ENCODE measurements at places on chromosomes 11 and 22. TPM values are rescaled to one million over a fixed set of nuclear protein-coding genes. Genes with fewer than 3 reads are reported as not detected.

The KREMEN1 gene
- 39.1 TPM for total RNA-seq

The DRICH1 gene
- not detected for total RNA-seq

The CSF2RB gene
- total RNA-seq, result 6.0 TPM

The ANKK1 gene
- 0.10 TPM for total RNA-seq

The OR8D4 gene
- total RNA-seq, result 0.37 TPM

The TSPAN4 gene
- 63.5 TPM for total RNA-seq

The SLC22A8 gene
- total RNA-seq, result not detected

The CADM1 gene
- total RNA-seq, result 25.0 TPM

The RAPSN gene
- not detected for total RNA-seq

The CCDC82 gene
- 18.0 TPM for total RNA-seq

The KIRREL3 gene
- 0.44 TPM for total RNA-seq

The DDX25 gene
- 0.21 TPM for total RNA-seq

The CHRM1 gene
- total RNA-seq, result not detected

The C11orf91 gene
- total RNA-seq, result 1.7 TPM

The OR52E1 gene
- total RNA-seq, result not detected

The C22orf31 gene
- total RNA-seq, result not detected

The DCPS gene
- total RNA-seq, result 11.3 TPM

The BCO2 gene
- total RNA-seq, result 92.2 TPM

DNA sequence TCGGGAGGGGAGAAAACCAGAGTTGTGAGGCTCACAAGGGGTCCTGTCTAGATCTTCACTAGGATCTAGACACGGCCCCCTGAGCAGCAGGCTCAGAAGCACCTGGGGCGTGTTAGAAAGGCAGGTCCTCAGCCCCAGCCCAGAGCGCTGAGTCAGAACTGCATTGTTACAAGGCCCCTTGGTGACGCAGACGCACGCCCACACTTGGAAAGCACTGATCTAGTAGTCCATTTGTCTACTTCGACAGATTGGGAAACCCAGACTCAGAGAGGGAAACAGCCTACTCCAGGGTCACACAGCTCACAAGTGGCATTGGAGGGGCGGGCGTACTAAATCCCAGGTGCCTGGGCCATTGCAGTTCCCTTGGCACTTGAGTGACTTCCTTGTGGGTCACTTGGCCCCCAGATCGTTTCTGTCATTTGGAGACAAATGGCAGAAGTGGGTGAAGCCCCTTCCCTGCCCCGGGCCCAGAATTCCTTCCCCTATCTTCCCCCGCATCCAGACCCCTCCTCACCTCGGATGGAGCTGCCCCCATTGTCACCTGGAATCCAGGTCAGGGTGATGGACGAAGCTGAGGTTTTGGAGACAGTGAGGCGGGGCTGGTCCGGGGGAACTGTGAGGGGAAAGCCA, 110.8 kb downstream of the CEP164 start:
- no peak for DNase-seq

DNA sequence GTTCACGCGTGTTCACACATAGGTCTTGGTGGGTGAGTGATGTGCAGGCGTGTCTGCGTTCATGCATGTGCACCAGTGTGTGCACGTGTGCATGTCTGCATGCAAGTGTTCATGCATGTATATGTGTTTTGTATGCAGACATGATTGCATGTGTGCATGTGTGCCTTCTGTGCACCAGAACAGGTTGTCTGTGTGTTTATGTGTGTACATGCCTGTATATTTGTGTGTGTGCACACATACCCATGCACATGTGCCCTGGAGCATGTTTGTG, 4.9 kb downstream of the ZDHHC8 start:
- no peak for DNase-seq

- DNase-seq, result no peak
Observed at GRCh38 chr11:15967966-15968365, 388.4 kb downstream of the SOX6 start.

- no peak for DNase-seq
Observed at GRCh38 chr11:32821517-32821916, 8.2 kb upstream of the PRRG4 start.

DNA sequence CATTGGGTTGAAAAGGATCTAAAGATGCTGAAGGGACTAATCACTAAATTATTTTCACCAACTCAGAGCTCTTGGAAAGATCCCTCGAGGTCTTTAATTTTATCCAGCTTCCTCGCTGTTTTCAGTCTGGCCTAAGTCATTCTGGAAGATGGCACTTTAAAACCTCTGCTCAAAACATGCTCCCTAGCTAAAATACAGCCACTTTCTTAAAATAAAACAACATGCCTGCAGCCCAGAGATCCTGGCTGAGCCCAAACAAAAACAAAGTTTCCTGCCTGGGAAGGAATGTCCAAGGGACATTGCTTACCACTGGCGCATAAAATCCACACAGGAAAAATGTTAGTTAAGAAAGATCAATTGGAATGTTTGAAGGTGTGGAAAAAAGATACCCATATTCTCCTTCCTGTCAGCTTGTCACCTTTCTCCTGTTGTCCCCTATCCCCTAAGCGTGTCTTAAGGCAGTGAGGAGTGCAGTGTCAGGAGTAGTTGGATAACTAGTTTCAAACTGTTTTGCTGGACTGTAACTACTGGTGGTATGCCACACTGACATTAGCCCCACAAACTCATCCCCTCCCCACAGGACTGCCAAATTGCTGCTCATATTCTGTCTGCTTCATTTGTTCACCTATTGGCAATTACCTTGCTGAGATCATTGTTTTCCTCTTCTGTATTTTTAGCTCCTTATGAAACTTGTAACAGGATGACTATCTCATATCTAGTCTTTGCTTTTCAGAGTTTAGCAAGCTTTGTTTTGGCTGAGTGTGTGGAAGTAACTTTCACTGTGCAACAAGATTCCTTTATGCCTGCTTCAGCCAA, 108.3 kb upstream of the SESN3 start:
- DNase-seq, result no peak

- peak; percentile 94 for DNase-seq
Observed at GRCh38 chr11:19679952-19680828, 32.4 kb upstream of the NAV2 start.

- DNase-seq, result no peak
Observed at GRCh38 chr11:76085270-76085669, 121.0 kb downstream of the WNT11 start.

GRCh38 chr11:78860720-78861422, 286.2 kb upstream of the NARS2 start:
- DNase-seq, result no peak

- no peak for DNase-seq
Observed at GRCh38 chr22:23245045-23245798, 64.9 kb downstream of the BCR start.

GRCh38 chr22:18110194-18110953, at the start of gene TUBA8:
Gene TUBA8, plus strand, starts transcription at chr22:18110809. Its CDS starts 57 bp downstream, at chr22:18110866.
- peak; percentile 68 for DNase-seq

DNA sequence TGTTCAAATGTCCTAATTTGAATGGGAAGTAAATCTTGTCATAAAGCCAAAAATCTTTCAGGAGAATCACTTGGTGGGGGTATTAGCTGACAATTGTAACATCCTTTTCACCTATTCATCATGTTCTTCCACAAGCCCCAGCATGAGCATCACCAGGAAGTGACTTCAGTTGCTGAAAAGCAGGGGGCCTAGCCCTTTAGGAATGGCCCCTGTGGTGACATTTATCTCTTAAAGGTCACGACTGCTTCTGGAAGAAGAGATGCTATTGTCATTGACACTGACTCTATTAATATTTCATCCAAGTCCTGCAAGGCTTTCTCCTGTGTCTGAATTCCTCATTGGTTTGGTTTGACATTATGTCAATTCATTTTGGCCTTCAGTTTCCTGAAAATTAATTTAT, 92.6 kb downstream of the OR5AK2 start:
- DNase-seq, result no peak

GRCh38 chr11:86370922-86371594, 3.6 kb upstream of the CCDC81 start:
- no peak for DNase-seq

GRCh38 chr11:112658431-112658878, 302.8 kb upstream of the NCAM1 start:
- peak; percentile 46 for DNase-seq

DNA sequence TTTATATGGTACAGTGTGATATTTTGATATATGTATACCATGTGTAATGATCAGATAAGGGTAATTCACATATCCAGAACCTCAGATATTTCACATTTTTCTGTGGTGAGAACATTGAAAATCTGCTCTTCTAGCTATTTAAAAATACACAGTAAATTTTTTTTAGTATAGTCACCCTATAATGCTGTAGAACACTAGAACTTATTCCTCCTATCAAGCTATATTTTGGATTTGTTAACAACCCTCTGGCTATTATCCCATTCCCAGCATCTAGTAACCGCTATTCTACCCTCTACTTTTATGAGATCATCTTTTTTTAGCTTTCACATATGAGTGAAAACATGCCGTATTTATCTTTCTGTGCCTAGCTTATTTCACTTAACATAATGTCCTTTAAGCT, 65.5 kb upstream of the SYT9 start:
- DNase-seq, result no peak

GRCh38 chr11:19160847-19161246, 40.9 kb downstream of the CSRP3 start:
- DNase-seq, result no peak

GRCh38 chr11:126963115-126963514, 37.5 kb downstream of the KIRREL3 start:
- no peak for DNase-seq

- DNase-seq, result peak; percentile 89
Observed at GRCh38 chr11:14643697-14644225, at the start of gene PDE3B. Gene PDE3B, plus strand, starts transcription at chr11:14643804. Its CDS starts 272 bp downstream, at chr11:14644076.

- no peak for DNase-seq
Observed at GRCh38 chr11:32105871-32106560, 15.1 kb downstream of the RCN1 start.

GRCh38 chr22:50699756-50700386, 27.2 kb downstream of the SHANK3 start:
- DNase-seq, result no peak

DNA sequence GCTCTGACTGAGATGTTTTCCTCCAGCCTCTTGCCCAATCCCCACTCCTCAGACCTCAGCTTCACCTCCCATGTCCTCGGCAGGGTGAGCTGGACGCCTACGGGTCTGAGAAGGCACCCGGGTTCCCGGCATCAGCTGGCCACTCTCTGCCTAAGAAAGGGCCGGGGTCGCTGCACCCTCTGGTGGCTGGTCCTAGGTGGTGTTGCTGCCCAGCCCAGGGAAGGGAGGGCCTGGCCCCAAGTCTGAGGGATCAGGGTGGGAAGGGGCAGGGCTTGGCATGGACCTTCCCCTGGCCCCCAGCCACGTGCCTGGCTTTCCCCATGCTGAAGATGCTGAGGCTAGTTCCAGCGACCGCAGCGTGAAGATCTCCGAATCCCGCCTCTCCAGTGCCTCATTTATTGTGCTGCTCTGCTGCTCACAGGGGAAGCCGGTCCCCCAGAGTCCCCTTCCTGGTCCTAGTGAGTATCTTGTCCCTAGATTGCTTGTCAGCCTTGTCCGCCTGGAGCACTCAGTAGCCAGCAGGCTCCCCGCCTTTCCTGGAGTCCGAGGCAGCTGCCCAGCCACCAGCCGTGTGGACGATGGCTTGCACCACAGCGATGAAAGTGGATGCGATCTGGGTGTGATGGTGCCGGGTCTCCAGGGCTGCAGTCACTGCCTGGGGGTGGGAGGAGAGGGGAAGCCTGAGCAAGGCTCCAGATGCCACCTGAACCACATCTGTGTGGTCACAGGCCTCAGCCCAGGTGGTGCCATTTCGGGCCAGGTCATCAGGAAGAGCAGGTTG, 2.9 kb upstream of the GGT5 start:
- DNase-seq, result peak; percentile 95

- DNase-seq, result no peak
Observed at GRCh38 chr11:12717851-12718291, 43.6 kb downstream of the TEAD1 start.

DNA sequence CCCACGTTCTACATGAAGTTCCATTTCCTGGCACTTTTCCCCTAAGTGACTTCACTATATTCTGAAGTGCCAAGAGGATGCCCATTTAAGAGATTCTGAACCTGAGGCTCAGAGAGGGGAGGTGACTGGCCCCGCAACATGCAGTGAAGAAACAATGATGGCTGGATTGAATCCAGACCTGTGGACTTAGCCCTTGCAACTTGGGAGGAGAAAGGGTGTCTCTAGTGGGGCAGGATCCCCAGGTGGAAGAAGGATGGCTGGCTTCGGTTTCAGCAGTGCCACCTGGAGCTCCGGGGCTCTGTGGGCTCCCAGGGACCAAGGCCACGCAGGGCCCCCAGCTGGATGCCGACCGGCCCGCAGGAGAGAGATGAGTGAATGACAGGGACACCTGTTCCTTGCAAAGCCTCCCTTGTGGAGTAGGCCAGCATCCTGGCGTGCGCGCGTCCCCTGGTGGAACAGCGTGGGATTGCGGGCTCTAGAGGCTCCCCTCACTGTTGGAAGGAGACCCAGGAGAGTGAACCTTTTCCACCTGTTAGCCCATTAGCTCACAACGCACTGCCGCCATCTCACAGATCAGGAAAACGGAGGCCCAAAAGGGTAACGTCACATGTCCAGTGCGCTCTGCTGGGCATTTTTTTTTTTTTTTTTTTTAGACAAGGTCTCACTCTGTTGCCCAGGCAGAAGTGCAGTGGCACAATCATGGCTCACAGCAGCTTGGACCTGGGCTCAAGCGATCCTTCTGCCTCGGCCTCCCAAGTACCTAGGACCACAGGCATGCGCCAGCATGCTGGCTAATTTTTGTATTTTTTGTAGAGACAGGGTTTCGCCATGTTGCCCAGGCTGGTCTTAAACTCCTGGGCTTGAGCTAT, 104.7 kb downstream of the KIAA1671 start:
- peak; percentile 51 for DNase-seq

- DNase-seq, result no peak
Observed at GRCh38 chr11:42462558-42463310, 849.1 kb upstream of the API5 start.

DNA sequence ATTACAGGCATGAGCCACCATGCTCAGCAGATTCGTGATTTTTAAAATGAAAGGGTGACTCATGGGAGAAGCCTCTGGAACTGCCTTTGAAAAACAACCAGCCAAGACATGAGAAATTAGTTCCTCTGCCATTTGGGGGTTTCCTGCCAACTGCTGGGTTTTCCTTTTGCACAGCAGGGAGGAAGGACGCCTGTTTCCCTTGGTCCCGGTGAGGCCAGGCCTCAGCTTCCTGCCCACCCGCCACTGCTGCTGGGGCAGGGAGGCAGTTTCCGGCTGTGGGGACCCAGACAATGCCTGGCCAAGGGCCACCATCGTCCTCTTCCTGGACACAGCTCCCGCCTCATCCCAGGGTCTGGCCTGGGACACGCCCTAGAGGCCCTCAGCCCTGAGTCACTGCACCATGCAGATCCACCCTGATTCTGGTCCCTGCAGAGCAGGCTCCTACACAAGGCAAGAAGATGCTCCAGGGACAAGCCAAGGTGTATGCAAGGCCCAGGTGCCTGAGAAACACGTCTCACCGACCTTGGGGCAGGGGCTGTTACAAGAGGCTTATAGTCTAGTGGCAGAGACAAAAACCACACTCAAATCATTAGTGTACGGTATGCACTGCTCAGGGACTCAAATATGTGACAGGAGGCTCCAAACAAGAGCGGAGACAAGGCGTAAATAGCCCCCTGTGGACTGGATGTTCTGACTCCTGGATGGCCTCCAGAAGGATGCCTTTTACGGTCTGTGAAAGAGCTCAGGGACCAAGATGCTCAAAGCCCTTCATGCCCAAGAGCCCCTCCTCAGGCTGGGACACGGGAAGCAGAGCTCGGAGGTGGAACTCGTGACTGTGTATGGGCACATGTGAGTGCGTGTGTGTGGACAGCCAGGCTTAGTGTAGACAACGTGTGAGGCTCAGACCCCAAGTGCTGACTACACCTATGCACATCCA, 10.0 kb downstream of the PPM1F start:
- DNase-seq, result peak; percentile 95

- DNase-seq, result no peak
Observed at GRCh38 chr11:90318651-90319050, 95.8 kb upstream of the CHORDC1 start.
